ENCODE measurements at places on chromosomes 2 and 18.

DNA sequence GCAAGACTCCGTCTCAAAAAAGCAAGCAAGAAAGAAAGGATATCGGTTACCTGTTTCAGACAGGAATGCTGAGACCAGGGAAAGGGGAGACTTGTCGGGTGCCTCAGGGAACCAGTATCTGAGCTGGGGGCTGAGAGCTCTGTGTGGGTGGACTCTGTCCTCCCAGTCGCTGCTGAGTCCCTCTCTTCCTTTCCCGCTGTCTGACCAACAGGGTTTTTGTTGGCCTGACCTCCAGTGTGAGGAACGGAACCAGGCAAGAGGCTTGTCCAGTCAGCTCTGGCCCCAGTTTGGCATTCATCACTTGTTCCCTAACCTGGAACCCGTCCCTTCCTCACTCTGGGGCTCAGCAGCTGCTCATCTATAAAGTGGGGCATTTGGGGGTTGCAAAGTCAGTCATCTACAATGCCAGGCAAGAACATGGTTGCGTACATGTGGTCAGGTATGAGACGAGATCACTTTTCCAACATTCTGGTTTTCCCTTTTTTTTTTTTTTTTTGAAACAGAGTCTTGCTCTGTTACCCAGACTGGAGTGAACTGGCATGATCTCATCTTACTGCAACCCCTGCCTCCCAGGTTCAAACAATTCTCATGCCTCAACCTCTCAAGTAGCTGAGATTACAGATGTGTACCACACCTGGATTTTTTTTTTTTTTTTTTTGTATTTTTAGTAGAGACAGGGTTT, 116.4 kb downstream of the PLB1 start:
- no peak for DNase-seq

- no peak for DNase-seq
These were observed 31.2 kb downstream of the RBM45 start for GRCh38 chr2:178143481-178143880.

DNA sequence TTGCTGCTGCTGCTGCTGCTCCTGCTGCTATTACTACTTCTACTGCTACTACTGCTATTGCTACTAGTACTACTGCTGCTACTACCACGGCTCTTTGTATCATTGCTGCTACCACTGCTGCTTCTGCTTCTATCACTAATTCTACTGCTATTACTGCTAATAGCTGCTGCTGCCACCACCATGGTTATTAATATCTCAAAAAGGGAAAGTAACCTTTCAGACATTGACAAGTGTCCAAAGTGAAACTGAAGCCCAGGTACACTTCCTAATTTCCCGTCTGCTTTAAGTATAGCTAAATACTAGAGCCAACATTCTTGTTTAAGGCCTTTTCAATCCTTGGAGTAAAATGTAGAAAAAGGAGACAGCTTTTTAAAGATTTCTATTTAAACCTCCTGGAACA, 45.4 kb upstream of the EHBP1 start:
- DNase-seq: no peak

DNA sequence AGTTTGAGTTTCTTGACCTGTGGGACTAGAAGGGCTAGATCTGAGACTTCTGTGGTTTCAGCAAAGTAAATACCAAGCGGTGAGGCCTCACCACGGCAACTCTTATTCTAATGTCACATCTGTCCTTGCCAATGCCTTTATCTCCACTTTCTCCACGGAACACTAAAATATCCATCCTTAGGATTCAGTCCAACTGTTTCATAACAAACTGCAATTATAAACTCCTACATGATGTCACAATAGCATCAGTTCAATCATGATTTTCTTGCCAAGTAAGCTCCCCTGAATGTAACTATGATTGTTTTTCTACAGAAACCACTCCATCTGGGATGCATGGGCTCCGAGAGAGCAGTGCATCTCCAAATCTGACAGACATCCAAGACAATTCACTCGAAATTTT, 79.6 kb downstream of the LRATD1 start:
- no peak for DNase-seq

DNA sequence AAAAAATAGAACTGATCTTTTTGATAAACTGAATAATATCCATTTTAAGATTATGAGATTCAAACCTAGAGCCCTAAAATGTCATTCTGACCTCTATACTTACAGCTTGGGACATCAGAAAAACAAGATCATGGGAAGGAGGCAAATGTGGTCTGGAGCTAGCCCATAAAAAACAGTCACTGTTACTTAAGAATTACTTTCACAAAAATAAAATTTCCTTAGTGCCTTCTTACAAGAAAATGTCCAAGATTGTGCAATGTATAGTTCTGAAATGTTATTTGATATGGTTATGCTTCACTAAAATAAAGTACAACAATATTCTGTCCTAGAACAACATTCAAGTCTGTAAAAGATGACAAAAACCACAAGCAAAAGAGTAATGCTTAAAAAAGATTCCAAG, 247.6 kb downstream of the DYM start:
- DNase-seq: no peak

GRCh38 chr2:60873381-60873780, 8.0 kb upstream of the REL start:
- DNase-seq: no peak

DNA sequence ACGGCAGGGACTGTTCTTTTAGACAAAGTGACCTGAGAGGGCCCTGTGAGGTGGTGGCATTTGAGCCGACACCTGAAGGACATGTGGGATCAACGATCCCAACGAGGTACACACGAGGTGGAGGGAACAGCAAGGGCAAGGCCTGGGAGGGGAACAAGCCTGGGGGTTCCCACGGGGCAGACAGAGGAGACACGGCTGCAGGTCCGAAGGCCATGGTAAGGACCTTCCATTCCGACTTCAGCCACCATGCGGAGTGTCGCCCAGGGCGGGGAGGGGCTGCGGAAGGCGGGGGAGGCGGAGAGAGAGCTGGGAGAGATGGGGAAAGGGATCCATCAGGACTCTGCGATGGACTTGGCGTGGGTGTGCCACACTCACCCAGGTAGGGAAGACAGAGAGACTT, 151.8 kb downstream of the HDAC4 start:
- no peak for DNase-seq

GRCh38 chr18:37729716-37730115, 164.1 kb upstream of the CELF4 start:
- no peak for DNase-seq

GRCh38 chr2:207332480-207333212, 166.9 kb upstream of the KLF7 start:
- no peak for DNase-seq

GRCh38 chr18:62950246-62950645, 234.9 kb downstream of the PHLPP1 start:
- no peak for DNase-seq

GRCh38 chr2:55019526-55020258, 30.6 kb downstream of the RTN4 start:
- no peak for DNase-seq

GRCh38 chr2:85920810-85921545, 32.2 kb upstream of the ST3GAL5 start:
- no peak for DNase-seq
